Retina (tissue), 1 donor: ENCODE measurements at places on chromosomes 4 and X.

DNA sequence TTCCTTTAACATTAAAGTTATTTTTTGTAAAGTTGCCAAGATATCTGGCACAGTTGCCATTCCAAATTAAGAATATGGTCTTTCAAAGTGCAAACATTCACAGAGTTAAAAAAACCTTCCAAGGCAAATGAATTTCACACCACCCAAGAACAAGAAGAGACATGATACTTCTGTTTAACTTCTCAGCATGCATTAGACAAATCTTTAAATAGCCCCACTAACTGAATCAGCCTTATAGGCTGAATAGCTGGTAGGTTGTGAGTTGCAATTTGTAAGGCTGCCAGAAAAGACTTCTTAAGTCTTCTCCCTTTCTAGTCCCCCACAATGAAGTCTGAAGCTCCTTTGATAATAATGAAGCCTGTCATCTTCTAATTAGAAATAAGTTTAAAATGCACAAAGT, 95.6 kb downstream of the MAPK10 start:
- DNase-seq: no peak

DNA sequence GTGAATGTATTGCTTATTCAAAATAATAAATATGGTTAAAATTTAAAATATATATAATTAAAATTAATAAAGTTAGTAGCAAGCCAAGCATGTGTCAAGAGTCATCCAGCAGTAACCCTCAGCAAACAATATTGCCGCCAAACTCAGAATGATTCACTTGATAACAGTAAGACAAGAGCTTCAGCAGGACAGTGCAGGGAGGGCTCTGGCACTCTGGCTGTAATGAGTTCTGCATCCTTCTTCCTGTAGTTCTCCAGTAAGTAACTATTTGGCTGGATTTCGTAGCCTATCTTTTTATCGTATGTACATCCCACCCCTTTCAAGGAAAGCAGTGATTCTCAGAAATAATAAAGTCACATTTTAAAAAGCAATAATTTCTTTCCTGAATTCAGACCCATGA, 17.6 kb downstream of the OTUD6A start:
- DNase-seq: no peak

DNA sequence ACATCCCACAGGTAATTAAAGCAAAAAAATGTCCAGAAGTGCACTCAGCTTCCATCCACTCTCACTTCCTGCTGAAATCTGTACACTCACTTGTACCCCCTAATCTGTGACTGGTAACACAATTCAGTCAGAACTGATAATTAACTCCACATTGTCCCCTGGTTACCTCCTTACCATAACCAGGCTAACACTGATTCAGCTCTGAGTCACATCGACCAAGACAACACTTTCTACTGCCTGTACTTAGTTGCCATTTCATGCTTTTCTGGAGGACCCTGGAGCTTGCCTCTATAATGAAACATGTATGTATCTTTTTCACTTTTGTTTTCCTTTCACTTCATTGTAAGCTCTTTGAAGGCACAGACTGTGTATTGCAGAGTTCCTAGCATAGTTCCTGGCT, 130.9 kb upstream of the GABRG1 start:
- DNase-seq: no peak

DNA sequence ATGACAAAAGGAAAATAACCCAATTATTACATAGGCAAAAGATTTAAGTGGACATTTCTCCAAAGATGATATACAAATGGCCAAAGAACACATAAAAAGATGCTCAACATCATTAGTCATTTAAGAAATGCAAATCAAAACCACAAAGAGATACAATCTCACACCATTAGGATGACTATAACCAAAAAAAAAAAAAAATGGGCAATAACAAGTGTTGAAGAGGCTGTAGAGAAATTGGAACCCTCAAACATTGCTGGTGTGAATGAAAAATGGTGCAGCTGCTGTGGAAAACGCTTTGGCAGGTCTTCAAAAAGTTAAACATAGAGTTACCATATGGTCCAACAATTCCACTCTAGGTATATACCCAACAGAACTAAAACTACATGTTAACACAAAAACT, 5.6 kb upstream of the PRDX4 start:
- no peak for DNase-seq

- DNase-seq: no peak
Observed at GRCh38 chr4:23631255-23631950, 258.4 kb downstream of the PPARGC1A start.

GRCh38 chr4:151315212-151315886, 10.1 kb downstream of the SH3D19 start:
- no peak for DNase-seq

DNA sequence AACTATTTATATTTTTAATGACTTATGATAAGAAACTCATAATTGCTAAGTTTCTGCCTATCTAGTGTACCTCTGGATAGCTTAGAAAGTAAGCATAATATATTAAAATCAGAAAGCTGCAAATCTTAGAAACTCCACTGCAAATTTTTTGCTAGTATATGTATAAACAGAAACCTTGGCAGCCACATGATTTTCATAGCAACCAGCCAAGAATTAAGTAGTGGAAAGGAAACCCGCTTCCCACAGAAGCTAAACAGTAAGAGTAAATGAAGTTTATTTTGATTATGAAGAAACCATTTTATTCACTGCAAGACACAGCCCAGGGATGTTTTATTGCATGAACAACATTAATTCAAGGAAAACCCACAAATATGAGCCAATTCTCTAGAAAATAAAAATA, 872.5 kb upstream of the ADGRL3 start:
- DNase-seq: no peak
